ENCODE measurements at places on chromosomes 1 and 21.

GRCh38 chr1:8473891-8474300 lies 156.0 kb downstream of the SLC45A1 start:
- no peak for DNase-seq

DNA sequence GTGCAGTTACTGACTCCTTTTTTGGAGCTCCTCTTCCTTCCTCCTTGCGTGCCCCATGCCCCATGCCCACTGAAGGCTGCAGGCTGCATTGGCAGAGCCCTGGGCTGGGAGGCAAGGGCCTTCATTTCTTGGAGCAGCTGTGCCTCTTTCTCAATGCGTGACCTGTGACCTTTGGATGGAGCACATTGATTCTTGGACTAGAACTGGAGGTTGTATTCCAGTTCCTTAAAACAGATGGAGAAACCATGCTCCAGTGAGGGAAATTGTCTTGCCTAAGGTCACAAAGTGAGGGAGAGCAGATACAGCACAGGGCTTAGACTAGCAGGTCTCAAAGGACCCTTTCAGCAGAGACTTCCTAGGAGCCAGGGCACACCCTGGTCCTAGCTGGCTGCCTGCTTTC lies 9.0 kb downstream of the TMEM269 start:
- no peak for DNase-seq

DNA sequence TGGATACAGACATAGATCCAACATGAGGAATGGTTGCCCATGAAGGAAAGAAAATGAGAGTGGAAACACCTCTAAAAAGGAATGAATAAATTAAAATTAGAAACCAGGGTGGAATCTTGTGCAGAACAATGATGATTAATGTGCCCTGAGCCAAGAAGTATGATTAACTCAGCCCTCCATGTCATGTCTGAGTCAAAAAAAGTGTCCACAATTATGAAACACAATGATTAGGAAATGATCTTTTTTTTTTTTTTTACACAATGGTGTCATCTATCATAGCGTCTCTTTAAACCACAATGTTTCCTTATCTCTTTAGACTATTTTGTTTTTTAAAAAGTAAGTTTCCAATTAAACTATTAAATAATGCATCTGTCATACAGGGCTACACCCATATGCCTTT lies 78.9 kb upstream of the RAB4A start:
- DNase-seq: no peak

- no peak for DNase-seq
Observed at GRCh38 chr1:91619881-91620280, 119.2 kb downstream of the CDC7 start.

All from stimulated activated CD4-positive, alpha-beta T cell treated with anti-CD3 and anti-CD28 coated beads, TNF-alpha, amount 100 ng/mL, for 48 hours (primary cell).